ENCODE measurements at places on chromosomes 3 and 15. TPM values are rescaled to one million over a fixed set of nuclear protein-coding genes. Genes with fewer than 3 reads are reported as not detected.

RETNLB gene
- not detected for total RNA-seq

GREM1 gene
- 0.10 TPM for total RNA-seq

CACNA2D3 gene
- not detected for total RNA-seq

TRA2B gene
- 151 TPM for total RNA-seq

Data from foreskin keratinocyte (primary cell).